ENCODE measurements at places on chromosomes 12 and 14.

DNA sequence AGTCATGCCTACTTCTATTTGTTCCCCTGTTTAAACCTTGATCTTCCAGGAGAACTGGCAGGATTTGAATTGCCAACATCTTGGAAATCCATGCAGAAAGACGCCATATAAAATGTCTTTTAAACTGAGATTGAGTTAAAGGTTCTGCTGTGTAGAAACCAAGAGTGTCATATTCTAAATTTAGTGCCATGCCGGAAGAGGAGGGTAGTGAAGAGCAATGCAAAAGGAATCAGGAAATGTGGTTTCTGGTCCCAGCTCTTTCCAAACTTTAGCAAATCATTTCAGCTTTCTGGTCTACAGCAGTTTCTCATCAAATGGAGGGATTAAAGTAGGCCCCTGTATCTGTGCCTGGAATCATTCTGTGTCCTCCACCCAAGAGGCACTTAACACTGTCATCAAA lies 85.7 kb downstream of the BTG1 start:
- H3K4me1 ChIP-seq, result peaks cover 27% of the 10 kb centered on the region
- H3K27ac ChIP-seq, result no peak overlapping the region
- H3K36me3 ChIP-seq, result peaks cover 13% of the 10 kb centered on the region

GRCh38 chr14:56244138-56244789 lies 126.1 kb downstream of the PELI2 start:
- peaks cover 2% of the 10 kb centered on the region for H3K4me1 ChIP-seq
- no peaks in the 10 kb centered on the region for H3K36me3 ChIP-seq
- no peak overlapping the region for H3K4me3 ChIP-seq
- no peak for DNase-seq
- peaks cover 2% of the 10 kb centered on the region for H3K27me3 ChIP-seq

GRCh38 chr12:91219919-91220318 lies 37.3 kb upstream of the DCN start:
- no peaks in the 10 kb centered on the region for H3K4me1 ChIP-seq
- H3K4me3 ChIP-seq, result no peak overlapping the region
- H3K36me3 ChIP-seq, result no peaks in the 10 kb centered on the region
- H3K27me3 ChIP-seq, result no peaks in the 10 kb centered on the region

GRCh38 chr12:12943586-12944260 lies 8.2 kb downstream of the GPRC5D start:
- H3K36me3 ChIP-seq, result no peaks in the 10 kb centered on the region
- no peaks in the 10 kb centered on the region for H3K4me1 ChIP-seq
- no peak overlapping the region for H3K4me3 ChIP-seq
- no peak for DNase-seq

DNA sequence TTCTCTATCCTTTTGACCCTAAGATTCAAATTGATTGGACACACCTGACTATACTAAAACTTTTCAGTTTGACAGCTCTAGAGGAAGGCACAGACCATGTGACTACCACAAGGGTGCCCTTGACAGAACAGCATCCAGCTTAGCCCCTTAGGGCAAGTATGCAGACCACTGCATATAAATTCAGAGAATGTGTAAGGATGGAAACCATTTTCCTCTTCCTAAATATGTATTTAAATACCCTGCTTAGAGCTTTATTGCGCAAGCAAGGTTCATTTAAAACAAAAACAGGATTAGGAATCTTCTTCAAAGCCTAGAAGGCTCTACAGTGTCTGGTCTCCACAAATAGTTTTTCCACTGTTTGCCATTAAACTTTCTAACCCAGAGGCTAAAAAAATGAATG lies 202.8 kb downstream of the MED13L start:
- no peak overlapping the region for H3K4me3 ChIP-seq
- no peak for DNase-seq
- no peaks in the 10 kb centered on the region for H3K27me3 ChIP-seq
- no peak overlapping the region for H3K27ac ChIP-seq
- peaks cover 9% of the 10 kb centered on the region for H3K4me1 ChIP-seq
- peaks cover 6% of the 10 kb centered on the region for H3K36me3 ChIP-seq

- no peak overlapping the region for H3K4me3 ChIP-seq
- H3K27me3 ChIP-seq, result no peaks in the 10 kb centered on the region
- H3K36me3 ChIP-seq, result peaks cover 3% of the 10 kb centered on the region
- H3K4me1 ChIP-seq, result no peaks in the 10 kb centered on the region
- H3K27ac ChIP-seq, result no peak overlapping the region
Measured at GRCh38 chr12:981961-982360, 9.1 kb upstream of the ERC1 start.

GRCh38 chr12:6281081-6281809 lies 29.2 kb upstream of the PLEKHG6 start:
- DNase-seq, result no peak
- no peaks in the 10 kb centered on the region for H3K36me3 ChIP-seq
- peaks cover 30% of the 10 kb centered on the region for H3K27me3 ChIP-seq
- H3K27ac ChIP-seq, result no peak overlapping the region

GRCh38 chr14:101191101-101191720 lies 287.7 kb upstream of the RTL1 start:
- DNase-seq, result no peak
- H3K36me3 ChIP-seq, result no peaks in the 10 kb centered on the region
- no peaks in the 10 kb centered on the region for H3K4me1 ChIP-seq

DNA sequence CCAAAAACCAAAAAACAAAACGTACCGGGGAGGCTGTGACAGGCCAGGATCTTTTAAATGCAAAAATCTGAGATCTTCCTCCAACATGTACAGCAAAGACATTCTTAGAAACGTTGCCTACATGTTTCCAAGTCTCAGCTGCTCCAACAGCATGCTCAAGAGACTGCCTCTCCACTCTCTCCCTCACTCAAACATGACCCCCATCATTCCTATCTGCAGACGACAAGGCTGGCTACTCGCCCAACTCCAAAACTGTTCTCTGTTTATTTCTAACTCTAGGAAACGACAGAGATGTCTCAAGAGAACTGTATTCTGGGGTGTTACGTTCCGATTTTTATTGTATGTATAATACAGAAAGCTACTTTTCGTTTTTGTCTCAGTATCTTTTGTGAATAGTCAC lies 57.5 kb upstream of the TMCC3 start:
- H3K27me3 ChIP-seq, result no peaks in the 10 kb centered on the region
- no peak overlapping the region for H3K4me3 ChIP-seq
- no peak overlapping the region for H3K27ac ChIP-seq
- no peaks in the 10 kb centered on the region for H3K4me1 ChIP-seq

GRCh38 chr12:53244337-53244736 lies 12.3 kb upstream of the RARG start:
- H3K36me3 ChIP-seq, result no peaks in the 10 kb centered on the region
- H3K27me3 ChIP-seq, result peaks cover 22% of the 10 kb centered on the region
- no peak overlapping the region for H3K4me3 ChIP-seq
- H3K27ac ChIP-seq, result no peak overlapping the region
- H3K4me1 ChIP-seq, result peaks cover 9% of the 10 kb centered on the region

- H3K36me3 ChIP-seq, result no peaks in the 10 kb centered on the region
- H3K4me1 ChIP-seq, result no peaks in the 10 kb centered on the region
- no peak for DNase-seq
- no peak overlapping the region for H3K27ac ChIP-seq
Measured at GRCh38 chr12:9509464-9510161, 98.1 kb downstream of the KLRB1 start.

- no peaks in the 10 kb centered on the region for H3K4me1 ChIP-seq
- no peak for DNase-seq
- no peak overlapping the region for H3K27ac ChIP-seq
- H3K4me3 ChIP-seq, result no peak overlapping the region
Measured at GRCh38 chr12:81167694-81168093, 89.8 kb downstream of the ACSS3 start.

DNA sequence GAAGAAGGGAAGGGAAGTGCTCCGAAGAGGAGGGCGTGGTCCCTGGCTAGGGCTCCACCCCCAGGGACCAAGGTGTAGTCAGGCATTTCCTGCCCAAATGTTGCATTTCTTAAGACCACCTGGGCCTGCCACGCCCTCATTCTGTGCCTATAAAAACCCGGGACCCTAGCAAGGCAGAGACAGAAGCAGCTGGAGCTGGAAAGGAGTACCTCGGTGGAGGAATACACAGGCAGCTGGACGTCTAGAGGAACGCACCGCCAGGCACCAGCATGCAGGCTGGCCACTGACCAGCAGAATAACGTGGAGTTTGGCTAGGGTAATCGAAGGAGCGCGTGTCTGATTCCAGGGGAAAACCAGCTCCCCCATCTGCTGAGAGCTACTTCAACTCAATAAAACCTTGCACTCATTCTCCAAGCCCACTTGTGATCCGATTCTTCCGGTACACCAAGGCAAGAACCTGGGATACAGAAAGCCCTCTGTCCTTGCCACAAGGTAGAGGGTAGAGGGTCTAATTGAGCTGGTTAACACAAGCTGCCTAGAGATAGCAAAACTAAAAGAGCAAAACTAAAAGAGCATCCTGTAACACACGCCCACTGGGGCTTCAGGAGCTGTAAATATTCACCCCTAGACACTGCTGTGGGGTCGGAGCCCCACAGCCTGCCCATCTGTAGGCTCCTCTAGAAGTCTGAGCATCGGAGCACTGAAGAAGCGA lies 21.0 kb downstream of the CFL2 start:
- peak; percentile 43 for DNase-seq
- H3K27ac ChIP-seq, result peak overlapping the region; percentile 67
- no peaks in the 10 kb centered on the region for H3K36me3 ChIP-seq
- H3K4me1 ChIP-seq, result peaks cover 13% of the 10 kb centered on the region
- H3K27me3 ChIP-seq, result peaks cover 4% of the 10 kb centered on the region

DNA sequence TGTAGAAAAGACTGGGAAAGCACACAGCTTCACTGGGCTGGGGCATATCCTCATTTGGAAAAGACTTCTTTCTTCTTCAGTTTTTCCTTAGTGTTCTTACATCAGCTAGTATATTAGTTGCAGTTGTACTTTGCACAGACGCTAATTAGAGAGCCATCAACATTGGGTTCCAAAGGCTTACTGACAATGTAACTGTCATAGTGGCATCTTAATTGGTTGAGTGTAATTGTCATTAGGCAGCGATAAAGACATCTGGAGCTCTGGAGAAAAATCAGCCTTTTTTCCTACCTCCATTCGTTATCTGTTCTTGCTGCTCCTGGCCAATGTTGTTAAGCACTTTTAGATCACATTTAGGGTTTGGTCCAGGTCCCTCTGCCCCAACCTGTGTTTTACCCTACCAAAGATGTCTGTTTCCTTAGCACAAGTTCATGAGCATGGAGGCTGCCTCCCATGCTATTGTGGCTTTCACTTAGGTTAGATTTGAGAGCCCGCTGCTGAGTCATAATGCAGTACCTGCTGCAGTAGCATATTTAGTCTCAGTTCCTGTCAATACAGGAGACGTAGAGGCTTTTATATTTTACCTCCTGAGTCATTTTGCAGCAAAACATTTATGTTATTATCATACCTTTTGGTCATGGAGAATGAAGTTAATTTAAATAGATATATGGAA lies 49.2 kb downstream of the FBXW8 start:
- H3K4me3 ChIP-seq, result no peak overlapping the region
- H3K27ac ChIP-seq, result no peak overlapping the region
- no peaks in the 10 kb centered on the region for H3K27me3 ChIP-seq
- H3K36me3 ChIP-seq, result peaks cover 5% of the 10 kb centered on the region
- DNase-seq, result no peak

DNA sequence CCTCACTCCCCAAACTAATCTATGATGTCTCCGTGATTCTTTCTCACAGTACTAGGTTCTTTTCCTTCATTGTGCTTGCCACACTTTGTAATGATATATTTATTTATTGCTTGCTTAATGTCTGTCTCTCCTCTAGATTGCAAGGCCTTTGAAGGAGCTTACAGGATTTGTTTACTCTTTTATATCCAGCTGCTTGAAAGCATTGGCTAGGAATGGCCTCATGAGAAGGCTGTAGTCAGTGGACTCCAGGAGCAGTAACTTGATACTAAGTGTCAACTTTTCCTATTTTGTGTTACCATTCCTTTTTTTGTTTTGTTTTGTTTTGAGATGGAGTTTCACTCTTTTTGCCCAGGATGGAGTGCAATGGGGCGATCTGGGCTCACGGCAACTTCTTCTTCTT lies 7.3 kb upstream of the FAM234B start:
- DNase-seq, result no peak
- peaks cover 12% of the 10 kb centered on the region for H3K27me3 ChIP-seq
- no peak overlapping the region for H3K27ac ChIP-seq
- no peaks in the 10 kb centered on the region for H3K36me3 ChIP-seq
- no peaks in the 10 kb centered on the region for H3K4me1 ChIP-seq

DNA sequence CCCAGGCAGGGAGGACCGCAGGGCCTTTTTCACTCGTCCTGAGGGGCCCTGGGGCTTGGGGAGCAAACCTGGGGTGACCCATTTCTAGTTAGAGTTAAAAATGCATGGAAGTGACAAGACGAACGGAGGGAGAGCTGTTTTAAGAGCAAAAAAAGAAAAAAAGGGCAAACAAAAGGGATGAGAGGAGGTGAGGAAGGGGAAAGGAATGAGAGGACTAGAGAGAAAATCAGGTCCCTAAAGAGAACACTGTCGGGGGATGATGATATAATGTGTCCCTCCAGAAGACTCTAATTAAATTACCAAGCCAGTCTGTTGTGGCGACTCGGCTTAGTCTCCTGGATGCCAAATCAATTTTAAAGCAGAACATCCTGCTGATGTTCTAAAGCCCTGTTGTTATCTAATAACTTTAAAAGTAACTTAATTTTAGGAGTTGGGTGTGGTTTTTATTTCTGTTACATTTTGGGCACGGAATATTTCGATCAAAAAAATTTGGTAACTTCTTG lies 1.1 kb downstream of the ANO6 start:
- peak overlapping the region; percentile 80 for H3K27ac ChIP-seq
- H3K36me3 ChIP-seq, result peaks cover 14% of the 10 kb centered on the region
- peaks cover 43% of the 10 kb centered on the region for H3K4me1 ChIP-seq
- no peaks in the 10 kb centered on the region for H3K27me3 ChIP-seq
- peak overlapping the region; percentile 91 for H3K4me3 ChIP-seq

DNA sequence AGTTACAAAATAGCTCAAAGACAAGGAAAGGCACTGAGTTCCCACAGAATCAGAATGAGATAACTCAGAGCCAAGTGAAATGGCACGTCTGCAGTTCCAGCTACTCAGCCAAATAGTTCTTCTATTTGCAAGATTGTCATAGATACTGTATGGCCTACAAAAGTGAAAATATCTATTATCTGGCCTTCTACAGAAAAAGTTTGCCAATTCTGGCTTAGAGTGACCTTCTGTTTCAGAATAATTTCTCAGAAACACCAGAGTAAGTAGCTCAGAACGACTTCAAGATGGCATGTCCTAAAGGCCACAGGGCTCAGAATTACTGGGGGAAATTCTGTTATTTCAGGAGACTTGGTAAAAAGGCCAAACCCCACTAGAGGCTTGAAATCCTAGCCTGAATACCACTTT lies 10.7 kb upstream of the RTRAF start:
- H3K4me1 ChIP-seq, result peaks cover 13% of the 10 kb centered on the region
- H3K36me3 ChIP-seq, result peaks cover 2% of the 10 kb centered on the region
- H3K4me3 ChIP-seq, result no peak overlapping the region
- DNase-seq, result no peak

GRCh38 chr12:8870586-8870985 lies 43.7 kb upstream of the PHC1 start:
- peaks cover 5% of the 10 kb centered on the region for H3K27me3 ChIP-seq
- H3K4me1 ChIP-seq, result no peaks in the 10 kb centered on the region
- H3K27ac ChIP-seq, result no peak overlapping the region
- no peak overlapping the region for H3K4me3 ChIP-seq
- no peaks in the 10 kb centered on the region for H3K36me3 ChIP-seq
- DNase-seq, result no peak

GRCh38 chr12:11830307-11830801 lies 180.9 kb downstream of the ETV6 start:
- no peak overlapping the region for H3K27ac ChIP-seq
- no peak for DNase-seq
- H3K4me3 ChIP-seq, result no peak overlapping the region

GRCh38 chr12:13326076-13326475 lies 129.6 kb downstream of the EMP1 start:
- DNase-seq, result no peak
- H3K27me3 ChIP-seq, result peaks cover 13% of the 10 kb centered on the region
- no peaks in the 10 kb centered on the region for H3K4me1 ChIP-seq
- H3K4me3 ChIP-seq, result no peak overlapping the region
- no peaks in the 10 kb centered on the region for H3K36me3 ChIP-seq
